Vein endothelial cell (primary cell): ENCODE measurements at places on chromosomes 5 and 9. TPM values are rescaled to one million over a fixed set of nuclear protein-coding genes. Genes with fewer than 3 reads are reported as not detected.

ST8SIA4 gene
- total RNA-seq = 7.2 and 9.6 TPM in 2 replicates

CEL gene
- total RNA-seq = under 0.01 and 0.29 TPM in 2 replicates

KCNV2 gene
- not detected in 2 replicates for total RNA-seq

C6 gene
- not detected in 2 replicates for total RNA-seq

C1QTNF3 gene
- total RNA-seq = 0.65 and 2.1 TPM in 2 replicates

SPATA31D4 gene
- not detected in 2 replicates for total RNA-seq

PROP1 gene
- not detected in 2 replicates for total RNA-seq

SNX30 gene
- 10.1 TPM in 2 replicates for total RNA-seq

FBXL17 gene
- total RNA-seq = 8.8 and 10.6 TPM in 2 replicates

SAXO1 gene
- not detected in 2 replicates for total RNA-seq
